ENCODE measurements at places on chromosomes 13 and 19. TPM values are rescaled to one million over a fixed set of nuclear protein-coding genes. Genes with fewer than 3 reads are reported as not detected.

DNA sequence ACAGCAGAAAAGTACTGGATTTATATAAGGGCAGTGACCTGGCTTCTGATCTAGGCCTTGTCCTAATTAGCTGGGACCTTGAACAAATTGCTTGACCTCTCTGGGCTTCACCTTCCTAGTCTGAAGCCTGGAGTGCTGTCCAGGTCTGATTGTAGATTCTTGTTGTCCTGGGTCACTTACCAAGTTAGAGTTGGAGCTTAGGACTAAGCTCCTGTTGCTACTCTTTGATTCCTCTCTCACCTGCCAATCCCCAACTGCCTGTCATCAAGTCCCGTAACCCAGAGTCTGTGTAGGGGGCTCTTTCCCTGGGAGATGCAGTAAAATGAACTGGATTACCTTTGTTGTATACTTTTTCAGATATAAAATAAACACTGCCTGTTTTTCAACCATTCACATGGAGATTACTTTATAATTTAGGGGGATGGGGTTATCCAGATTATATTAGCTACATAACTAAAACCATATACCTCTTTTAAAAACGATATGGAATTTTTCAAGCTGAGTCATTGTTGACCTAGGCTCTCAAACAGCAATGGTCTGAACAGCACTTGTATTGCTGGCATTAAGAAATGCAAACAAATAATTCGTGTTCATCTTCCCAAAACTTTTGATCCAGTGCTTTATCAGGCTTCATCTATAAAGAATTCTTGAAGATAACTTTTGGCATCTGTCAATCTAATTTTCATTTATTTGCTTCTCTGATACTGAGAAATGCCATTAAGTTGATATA is 5.8 kb downstream of the ARHGAP35 start:
- H3K27ac ChIP-seq = no peak overlapping the region
- no peaks in the 10 kb centered on the region for H3K27me3 ChIP-seq
- peaks cover 5% of the 10 kb centered on the region for H3K36me3 ChIP-seq
- H3K4me1 ChIP-seq = peaks cover 21% of the 10 kb centered on the region
- H3K4me3 ChIP-seq = no peak overlapping the region

- DNase-seq = no peak
- H3K27me3 ChIP-seq = no peaks in the 10 kb centered on the region
- peaks cover 11% of the 10 kb centered on the region for H3K4me1 ChIP-seq
- H3K4me3 ChIP-seq = no peak overlapping the region
- peaks cover 37% of the 10 kb centered on the region for H3K36me3 ChIP-seq
These were observed 31.4 kb downstream of the ZDHHC20 start for GRCh38 chr13:21427741-21428140.

DNA sequence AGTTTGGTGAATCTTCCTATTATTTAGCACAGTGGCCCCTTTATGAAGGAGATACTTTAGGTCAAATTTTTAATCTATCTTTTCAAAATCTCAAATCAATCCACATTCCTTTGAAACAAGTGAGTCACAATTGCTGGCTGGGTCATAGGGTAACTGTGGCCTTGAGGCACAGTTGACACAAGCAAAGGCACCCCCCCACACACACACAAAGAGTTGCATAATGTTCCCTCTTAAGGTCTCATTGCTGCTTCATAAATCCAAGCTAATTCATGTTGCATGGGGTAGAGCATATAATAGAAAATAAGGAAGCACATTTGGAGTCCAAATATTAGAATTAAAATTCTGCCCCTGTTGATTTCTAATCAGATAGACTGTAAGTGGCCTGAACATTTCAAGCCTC is 171.5 kb downstream of the DLEU7 start:
- H3K4me1 ChIP-seq = peaks cover 3% of the 10 kb centered on the region
- DNase-seq = no peak
- H3K27me3 ChIP-seq = peaks cover 14% of the 10 kb centered on the region
- H3K27ac ChIP-seq = no peak overlapping the region
- H3K36me3 ChIP-seq = no peaks in the 10 kb centered on the region

The SBNO2 gene
- total RNA-seq = 90.6 TPM

- H3K4me3 ChIP-seq = peak overlapping the region; percentile 86
- peak overlapping the region; percentile 100 for H3K27ac ChIP-seq
- peak; percentile 69 for DNase-seq
These were observed 5.7 kb upstream of the MRPS31 start for GRCh38 chr13:40776681-40777165.

GRCh38 chr13:39040206-39040605 is 1.9 kb downstream of the NHLRC3 start:
- DNase-seq = no peak
- H3K4me1 ChIP-seq = peaks cover 28% of the 10 kb centered on the region
- H3K4me3 ChIP-seq = peak overlapping the region; percentile 38
- H3K36me3 ChIP-seq = peaks cover 16% of the 10 kb centered on the region
- H3K27ac ChIP-seq = no peak overlapping the region
- no peaks in the 10 kb centered on the region for H3K27me3 ChIP-seq

DNA sequence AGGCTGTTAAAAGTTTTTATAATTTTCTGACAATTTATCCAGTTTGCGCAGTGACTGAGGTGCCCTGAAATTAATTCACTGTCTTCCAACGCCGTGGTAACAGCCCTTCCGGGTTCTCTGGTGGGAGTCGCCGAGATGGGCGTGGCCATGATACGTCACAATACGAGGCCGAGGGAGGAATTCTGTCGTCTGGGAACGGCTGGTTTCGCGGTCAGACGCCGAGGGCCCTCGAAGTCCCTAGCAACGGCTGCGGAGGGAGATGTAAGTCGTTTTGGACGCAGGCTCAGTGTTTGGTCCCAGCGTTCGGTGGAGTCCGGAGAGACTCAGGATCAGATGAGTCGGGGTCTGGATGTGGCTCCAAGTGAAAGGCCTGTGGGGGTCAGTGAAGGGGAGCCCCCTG is 21.7 kb downstream of the ZNF613 start:
- H3K36me3 ChIP-seq = peaks cover 30% of the 10 kb centered on the region
- H3K27me3 ChIP-seq = no peaks in the 10 kb centered on the region
- H3K4me3 ChIP-seq = no peak overlapping the region
- H3K4me1 ChIP-seq = peaks cover 1% of the 10 kb centered on the region

The C19orf85 gene
- total RNA-seq = not detected

DNA sequence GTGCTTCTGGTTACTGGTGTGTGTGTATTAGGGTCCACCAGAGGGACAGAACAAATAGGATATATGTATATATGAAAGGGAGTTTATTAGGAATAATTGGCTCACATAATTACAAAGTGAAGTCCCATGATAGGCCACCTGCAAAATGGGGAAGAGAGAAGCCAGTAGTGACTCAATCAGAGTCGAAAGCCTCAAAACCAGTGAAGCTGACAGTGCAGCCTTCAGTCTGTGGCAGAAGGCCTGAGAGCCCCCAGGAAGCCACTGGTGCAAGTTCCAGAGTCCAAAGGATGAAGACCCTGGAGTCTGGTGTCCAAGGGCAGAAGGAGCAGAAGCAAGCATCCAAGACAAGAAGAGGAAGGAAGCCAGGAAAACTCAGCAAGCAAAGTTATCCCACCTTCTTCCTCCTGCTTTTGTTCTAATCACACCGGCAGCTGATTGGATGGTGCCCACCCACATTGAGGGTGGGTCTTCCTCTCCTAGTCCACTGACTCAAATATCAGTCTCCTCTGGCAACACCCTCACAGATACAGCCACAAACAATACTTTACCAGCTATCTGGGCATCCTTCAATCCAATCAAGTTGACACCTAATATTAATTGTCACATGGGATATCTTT is 21.7 kb upstream of the SCEL start:
- DNase-seq = no peak
- H3K27me3 ChIP-seq = no peaks in the 10 kb centered on the region
- no peaks in the 10 kb centered on the region for H3K36me3 ChIP-seq
- peaks cover 9% of the 10 kb centered on the region for H3K4me1 ChIP-seq
- no peak overlapping the region for H3K4me3 ChIP-seq

The ALDH16A1 gene
- 42.9 TPM for total RNA-seq

DNA sequence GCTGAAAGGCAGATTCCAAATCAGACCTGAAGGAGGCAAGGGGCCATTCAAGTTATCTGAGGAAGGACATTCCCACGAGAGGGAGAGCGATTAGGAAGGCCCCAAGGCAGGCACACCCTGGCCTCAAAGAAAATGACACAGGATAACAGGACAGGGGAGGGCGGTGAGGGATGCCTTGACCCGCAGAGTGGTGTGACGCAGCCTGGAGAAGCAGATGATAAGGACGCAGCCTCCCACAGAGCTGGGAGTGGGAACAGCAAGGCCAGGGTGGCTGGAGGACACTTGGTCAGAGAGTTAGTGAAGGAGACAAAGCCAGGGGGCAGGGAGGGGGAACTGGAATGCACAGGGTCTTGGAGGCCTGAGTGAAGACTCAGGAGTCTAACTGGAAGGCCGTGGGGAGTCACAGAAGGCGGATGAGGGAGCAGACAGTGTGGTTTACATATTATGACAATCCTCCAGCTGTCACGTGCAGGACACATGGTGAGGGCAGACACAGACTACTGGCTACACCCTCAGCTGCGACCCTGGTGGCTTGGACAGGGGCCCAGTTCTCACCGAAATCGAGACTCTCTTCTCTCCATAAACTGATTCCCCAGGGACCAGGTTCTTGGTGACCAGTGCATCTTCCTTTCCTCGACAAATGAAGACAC is 5.8 kb upstream of the DYRK1B start:
- H3K27me3 ChIP-seq = no peaks in the 10 kb centered on the region
- H3K4me3 ChIP-seq = no peak overlapping the region
- peaks cover 28% of the 10 kb centered on the region for H3K4me1 ChIP-seq
- peaks cover 23% of the 10 kb centered on the region for H3K36me3 ChIP-seq
- no peak for DNase-seq
- no peak overlapping the region for H3K27ac ChIP-seq

The PSG6 gene
- total RNA-seq = not detected

DNA sequence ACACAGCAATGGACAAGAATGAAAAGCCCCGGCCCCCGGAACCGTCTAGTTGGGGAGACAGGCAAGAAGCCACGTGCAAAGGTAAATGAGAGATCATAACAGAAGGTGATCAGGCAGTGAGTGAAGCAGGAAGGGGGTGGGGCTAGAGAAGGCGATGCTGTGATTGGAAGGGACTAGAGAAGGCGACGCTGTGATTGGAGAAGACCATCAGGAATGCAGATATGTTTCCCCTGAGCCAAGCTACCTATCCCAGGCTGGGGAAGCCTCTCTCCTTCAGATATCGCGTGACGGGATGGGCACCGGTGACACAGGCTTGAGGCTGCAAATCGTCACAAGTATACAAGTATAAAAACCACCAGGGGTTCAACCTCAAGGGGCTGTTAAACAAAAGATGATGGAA is 21.8 kb downstream of the DCAF15 start:
- no peak for DNase-seq
- H3K4me3 ChIP-seq = no peak overlapping the region
- H3K36me3 ChIP-seq = peaks cover 8% of the 10 kb centered on the region
- H3K27ac ChIP-seq = peak overlapping the region; percentile 39

The PRSS57 gene
- total RNA-seq = not detected

The CKM gene
- not detected for total RNA-seq

DNA sequence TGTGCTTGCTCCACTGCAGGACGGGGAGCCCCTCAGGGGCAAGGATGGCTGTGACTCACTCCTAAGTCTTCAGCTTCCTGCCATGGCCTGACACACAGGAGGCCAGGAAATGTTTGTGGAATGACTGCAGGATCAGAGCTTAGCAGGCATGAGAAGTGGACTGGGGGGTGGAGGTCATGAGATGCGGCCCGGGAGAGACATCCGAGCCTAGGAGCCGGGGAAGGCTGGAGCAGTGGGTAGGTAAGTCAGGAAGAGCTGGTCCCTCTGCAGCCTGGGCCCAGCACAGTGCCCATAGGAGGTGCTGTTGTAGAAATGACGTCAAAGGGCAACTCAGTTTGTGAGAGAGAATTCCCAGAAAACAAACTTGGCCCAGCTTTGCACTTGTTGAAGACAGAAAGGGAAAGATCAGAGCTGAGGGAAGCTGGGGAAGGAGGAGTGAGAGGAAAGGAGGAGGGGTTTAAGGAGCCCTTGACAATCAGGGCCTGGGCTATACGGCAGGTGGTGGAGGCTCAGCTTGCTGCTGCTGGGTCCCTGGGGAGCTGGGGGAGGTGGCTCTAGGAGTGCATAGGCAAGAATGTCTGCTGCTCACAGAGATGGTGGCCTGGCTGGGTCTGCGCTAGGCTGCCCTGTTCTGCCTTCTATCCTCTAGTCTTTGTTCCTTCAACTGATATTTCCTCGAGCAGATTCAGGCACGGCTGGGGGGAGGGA is 18.5 kb downstream of the POU2F2 start:
- DNase-seq = no peak
- H3K4me1 ChIP-seq = peaks cover 24% of the 10 kb centered on the region
- H3K27ac ChIP-seq = peak overlapping the region; percentile 14
- no peaks in the 10 kb centered on the region for H3K27me3 ChIP-seq
- H3K36me3 ChIP-seq = peaks cover 15% of the 10 kb centered on the region
- no peak overlapping the region for H3K4me3 ChIP-seq

The ZNF98 gene
- total RNA-seq = not detected

The SHFL gene
- 118 TPM for total RNA-seq

The PCDH9 gene
- 0.14 TPM for total RNA-seq

DNA sequence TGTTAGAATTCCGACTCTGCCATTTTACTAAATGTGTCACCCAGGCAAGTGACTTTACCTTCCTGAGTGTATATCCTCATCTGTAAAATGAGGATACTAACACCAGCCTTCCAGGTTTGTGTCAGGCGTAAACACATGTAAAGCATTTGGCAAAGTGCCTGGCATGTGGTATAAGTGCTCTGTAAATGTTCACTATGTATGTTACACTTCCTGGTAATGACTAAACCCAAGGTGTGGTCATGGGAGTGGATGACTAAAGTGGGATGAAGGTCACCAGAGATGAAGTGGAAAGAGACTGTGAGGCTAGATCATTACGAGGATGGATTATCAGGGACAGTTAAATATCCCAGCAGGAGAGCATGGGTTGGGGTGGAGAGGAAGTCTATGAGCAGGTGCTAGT is 25.6 kb downstream of the DEDD2 start:
- peaks cover 30% of the 10 kb centered on the region for H3K4me1 ChIP-seq
- H3K4me3 ChIP-seq = peak overlapping the region; percentile 6
- peaks cover 18% of the 10 kb centered on the region for H3K36me3 ChIP-seq
- peaks cover 4% of the 10 kb centered on the region for H3K27me3 ChIP-seq
- H3K27ac ChIP-seq = no peak overlapping the region

DNA sequence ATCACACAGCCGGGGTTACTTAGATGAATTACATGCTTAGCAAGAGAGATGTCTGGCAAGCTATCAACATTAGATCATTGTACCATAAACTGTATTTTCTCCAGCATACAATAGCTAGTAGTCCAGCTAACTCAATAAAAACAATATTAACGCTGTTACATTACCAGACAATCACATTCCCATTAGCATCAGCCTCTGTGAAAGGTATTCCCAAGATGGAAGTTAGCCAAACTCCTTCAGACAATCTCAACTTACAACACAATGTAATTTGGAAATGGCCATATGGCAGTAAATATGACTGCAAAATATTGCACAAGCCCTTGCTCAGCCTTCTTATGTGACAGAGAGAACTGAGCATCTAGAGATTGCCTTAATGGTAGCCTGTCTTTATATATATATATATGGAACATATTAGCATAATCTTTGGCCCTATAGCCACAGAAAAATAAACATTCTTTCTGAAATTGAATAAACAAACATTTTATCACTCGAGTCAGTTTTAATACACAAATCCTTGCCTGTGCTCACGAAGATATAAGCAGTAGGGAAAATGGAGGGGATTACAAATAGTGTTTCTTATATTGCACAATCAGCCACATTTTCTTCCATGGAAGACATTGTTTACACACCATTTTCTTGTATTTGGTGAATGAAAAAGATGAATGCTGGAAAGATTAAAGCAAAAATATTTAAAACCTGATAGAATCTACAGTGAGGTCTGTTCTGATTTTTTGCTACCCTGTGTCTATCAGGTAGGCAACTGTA is 1060.5 kb downstream of the DIAPH3 start:
- DNase-seq = no peak
- no peak overlapping the region for H3K4me3 ChIP-seq
- no peaks in the 10 kb centered on the region for H3K36me3 ChIP-seq
- no peaks in the 10 kb centered on the region for H3K27me3 ChIP-seq
